ENCODE measurements at places on chromosomes 11 and 22.
A peak's percentile ranks its signal among the peaks of the same experiment; 100 is the strongest.

- no peak for DNase-seq
These were observed 51.8 kb downstream of the TRAF6 start for GRCh38 chr11:36458129-36458915.

- DNase-seq: no peak
These were observed 150.9 kb downstream of the CACNA1I start for GRCh38 chr22:39721206-39722031.

- DNase-seq: no peak
These were observed 8.6 kb downstream of the GAL start for GRCh38 chr11:68692871-68693483.

DNA sequence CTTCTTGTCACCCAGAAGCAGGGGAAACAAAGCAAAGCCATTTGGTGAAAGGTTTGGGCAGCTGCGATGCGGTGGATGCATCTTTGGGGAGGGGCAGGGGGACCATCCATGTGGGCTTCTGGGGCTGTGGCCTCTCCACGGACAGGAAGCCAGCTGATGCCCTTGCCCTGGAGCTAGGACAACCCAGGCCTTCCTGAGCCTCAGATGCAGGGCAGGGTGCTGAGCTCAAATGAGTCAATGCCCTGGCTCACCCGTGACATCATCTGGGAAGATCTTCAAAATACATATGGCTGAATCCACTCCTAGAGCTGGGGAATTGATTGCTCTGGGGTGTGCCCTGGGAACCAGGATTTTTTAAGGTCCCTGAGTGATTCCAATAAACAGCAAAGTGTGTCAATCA lies 1418.2 kb downstream of the TBC1D22A start:
- DNase-seq: no peak

DNA sequence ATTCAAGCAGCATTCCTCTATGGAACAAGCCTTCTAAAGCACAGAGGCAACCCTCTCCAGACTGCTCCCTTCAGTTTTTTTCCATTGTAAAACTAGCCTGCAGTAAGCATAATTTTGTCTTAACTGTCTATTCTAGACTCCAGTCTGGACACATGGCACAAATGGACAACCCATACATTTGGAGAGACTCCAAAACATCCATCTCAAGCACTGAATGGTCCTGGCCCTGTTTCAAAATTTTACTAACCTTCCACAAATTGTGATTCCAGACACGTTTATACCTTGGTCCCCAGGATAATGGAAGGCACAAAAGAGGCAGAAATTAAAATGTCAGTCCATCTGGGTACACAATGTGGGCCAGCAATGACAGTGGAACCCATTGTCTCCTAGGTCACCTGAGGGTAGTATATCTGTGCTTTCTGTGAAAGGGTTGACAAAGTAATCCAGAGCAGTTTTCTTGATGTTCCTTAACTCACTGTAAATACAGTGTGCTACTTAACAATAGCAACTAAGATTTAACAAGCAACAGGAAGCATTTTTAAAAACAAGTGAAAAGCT lies 16.2 kb upstream of the SESN3 start:
- DNase-seq: no peak

- DNase-seq: no peak
These were observed 2.9 kb downstream of the PGR start for GRCh38 chr11:101126551-101127196.

GRCh38 chr11:10914050-10914449 lies 56.2 kb upstream of the ZBED5 start:
- no peak for DNase-seq

GRCh38 chr22:31604746-31605705 lies 57.0 kb downstream of the PISD start:
- DNase-seq: no peak

DNA sequence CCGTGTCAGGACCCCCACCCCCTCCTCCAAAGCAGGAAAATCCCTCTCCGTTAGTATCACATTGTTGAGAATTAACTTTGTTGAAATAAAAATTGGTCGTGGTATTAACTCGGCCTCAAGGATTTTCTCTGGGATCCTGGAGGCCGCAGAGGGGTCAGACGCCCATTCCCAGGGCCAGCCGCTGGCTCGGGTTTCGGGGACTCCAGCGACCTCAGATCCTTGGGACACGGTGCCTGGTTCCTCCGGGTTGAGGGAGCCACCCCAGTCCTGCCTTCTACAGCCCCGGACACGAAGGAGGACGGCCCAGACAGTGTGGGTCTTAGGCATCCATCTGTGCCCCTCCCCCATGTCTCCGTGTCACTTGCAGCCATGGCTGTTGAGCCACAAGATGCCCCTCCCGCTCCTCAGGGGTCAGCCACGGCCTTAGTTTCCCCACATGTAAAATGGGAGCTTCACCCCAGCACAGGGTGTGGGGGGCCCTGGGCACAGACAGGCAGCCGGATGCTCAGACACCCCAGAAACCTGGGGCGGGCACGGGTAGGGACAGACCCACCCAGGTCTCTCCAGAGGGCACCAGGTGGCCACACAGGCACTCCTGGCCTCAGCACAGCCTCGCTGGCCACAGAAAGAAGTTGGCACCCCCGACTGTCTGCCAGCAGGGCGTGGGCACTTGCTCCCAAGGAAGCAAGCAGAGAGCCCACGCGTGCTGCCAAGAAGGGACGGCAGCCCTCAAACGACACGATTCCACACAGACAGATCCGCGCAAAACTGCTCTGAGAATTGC lies 15.5 kb downstream of the GP1BB start:
- DNase-seq: no peak

- DNase-seq: no peak
These were observed 2.0 kb downstream of the FIBIN start for GRCh38 chr11:26995701-26996460.

DNA sequence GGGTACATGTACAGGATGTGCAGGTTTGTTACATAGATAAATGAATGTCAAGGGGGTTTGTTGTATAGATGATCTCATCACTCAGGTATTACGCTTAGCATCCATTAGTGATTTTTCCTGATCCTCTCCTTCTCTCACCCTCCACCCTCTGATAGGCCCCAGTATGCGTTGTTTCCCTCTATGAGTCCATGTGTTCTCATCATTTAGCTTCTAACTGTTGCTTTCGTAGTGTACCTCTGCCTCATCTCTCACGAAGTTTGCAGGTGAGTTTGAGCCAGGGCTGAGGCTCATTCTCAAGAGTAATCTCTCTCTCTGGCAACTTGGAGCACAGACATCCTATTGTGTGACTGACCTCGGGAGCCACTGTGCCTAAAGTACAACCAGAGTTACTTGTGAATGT lies 4.7 kb upstream of the HBE1 start:
- DNase-seq: no peak

DNA sequence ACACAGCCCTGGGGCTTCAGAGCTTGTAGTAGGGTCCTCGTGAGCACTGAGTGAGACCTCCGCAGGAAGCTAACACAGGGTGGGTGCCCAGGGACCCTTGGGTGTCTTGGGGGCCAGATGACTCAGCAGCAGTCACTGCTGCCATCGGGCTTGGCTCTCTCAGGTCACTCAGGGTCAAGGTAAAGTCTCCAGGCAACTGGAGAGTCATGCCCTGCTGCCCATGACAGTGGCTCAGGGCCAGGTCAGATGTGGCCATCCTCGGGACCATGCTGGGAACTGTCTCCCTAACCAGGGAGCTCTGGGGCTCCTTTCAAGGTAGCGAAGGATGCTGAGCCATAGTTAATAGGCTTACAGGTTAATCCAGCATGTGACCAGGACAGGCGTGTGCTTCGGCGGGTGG lies 44.4 kb upstream of the SLC22A12 start:
- no peak for DNase-seq

GRCh38 chr11:58580311-58580710 lies 1.4 kb downstream of the ZFP91 start:
- no peak for DNase-seq

DNA sequence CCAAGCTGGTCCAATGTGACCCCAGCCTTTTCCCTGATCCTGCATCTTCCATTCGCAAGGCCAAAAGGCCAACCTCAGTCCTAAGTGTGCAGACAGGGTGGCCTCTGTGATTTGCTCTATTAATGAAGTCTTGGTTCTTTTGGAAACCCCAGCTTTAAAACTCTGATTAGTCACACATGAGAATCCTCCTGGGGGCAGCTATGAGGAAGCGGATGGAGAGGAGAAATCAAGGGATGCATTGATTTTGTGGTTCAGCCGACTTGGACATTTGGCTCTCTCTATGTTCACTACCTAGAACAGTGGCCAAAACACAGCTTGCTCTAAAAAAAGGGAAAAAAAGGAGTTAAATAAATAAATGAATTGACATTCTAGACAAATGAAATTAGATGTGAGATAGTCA lies 98.6 kb upstream of the USP47 start:
- no peak for DNase-seq

DNA sequence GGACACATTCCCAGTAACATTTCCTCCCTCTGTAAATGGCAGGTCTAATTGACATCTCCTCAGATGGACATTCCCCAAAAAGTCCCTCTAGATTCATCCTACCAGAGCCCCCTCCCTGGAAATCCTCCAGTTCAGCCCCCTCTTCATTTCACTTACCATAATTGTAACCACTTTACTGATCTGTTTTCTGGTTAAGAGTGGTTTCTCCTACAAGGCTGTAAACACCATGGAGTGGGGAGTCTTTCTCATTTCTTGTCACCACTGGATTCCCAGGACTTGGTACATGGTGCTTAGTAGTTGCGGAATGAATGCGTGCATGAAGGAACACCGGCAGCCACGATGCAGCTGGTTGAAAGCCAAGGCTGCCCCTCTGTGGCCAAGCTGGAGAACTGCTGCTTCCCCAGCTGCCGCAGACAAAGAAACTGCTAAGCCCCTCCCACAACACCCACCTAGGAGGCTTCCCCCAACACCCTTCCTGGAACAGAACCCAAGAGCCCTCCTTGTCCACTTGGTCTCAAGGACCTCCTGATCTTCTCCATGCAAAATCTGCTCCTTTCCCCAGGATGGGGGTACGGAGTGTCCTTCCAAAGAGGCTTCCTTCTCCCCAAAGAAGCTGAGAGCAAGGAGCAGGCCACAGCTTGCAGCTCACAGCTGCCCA lies 18.6 kb upstream of the SCARF2 start:
- peak; percentile 90 for DNase-seq

DNA sequence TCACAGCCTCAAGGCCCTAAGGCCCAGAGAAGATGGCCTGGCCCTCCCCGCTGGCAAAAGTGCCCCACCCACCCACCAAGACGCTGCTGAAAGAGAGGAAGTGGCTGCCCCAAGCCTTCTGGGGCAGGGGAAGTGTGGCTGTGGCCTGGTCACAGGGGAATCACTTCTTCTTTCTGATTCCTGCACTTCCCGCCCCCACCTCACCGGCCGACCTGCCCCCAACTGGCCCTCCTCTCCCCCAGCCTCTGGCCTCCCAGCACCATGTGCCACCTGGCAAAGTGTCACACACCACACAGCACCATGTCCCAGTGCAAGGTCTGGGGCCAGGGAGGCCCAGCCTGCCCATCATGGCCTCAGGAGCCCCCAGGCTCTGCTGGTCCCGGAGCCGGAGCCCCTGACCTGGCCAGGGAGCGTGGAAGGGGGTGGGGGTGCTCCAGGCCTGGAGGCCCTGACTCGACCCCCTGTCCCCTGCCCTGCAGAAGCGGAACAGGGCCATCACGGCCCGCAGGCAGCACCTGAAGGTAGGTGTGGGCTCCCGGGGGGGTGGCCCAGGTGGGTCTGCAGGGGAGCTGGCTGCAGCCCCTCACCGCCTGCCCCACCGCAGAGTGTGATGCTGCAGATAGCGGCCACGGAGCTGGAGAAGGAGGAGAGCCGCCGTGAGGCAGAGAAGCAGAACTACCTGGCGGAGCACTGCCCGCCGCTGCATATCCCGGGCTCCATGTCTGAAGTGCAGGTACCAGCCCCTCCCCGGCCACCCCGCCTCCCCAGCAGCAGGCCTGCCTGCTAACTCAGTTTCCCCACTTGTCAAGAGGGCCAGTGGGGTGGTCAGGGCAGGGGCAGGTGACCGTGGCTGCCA lies 1.4 kb downstream of the TNNI2 start:
- peak; percentile 71 for DNase-seq

DNA sequence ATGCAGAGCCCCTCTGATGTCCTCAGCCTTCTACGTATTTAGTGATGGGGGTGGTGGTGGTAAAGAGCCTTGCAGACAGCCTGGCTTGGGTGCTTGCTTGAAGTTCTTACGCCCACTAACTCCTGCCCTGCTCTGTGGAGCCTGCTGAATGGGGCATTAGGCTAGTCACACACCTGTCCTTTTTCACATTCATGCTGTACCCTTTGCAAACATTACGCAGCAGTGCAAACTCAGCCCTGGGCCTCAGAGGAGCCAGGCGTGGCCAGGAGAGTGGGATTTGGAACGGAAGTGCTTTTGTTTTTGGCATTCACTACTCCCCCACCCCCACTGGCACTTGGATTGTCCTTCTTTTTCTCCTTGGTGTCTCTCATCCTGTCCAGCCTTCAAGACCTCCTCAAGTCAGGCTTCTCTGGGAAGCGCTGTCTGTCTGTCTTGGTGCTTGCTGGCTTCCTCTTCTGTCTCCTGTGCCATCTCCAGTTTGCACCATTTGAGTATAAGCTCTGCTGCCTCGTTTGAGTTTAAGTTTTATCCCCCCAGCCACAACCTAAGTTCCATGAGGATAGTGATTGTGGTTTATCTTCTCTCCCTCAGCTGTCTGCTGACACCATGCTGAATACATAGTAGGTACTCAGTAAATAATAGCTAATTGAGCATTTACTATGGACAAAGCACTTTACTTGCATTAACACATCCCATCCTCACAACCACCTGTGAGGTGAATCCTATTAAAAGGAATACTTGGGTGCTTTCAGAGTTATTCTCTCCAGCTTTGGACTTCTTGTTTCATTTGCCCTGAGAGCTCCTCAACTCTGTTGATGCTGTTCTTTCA lies 26.7 kb downstream of the ZBTB16 start:
- peak; percentile 54 for DNase-seq

DNA sequence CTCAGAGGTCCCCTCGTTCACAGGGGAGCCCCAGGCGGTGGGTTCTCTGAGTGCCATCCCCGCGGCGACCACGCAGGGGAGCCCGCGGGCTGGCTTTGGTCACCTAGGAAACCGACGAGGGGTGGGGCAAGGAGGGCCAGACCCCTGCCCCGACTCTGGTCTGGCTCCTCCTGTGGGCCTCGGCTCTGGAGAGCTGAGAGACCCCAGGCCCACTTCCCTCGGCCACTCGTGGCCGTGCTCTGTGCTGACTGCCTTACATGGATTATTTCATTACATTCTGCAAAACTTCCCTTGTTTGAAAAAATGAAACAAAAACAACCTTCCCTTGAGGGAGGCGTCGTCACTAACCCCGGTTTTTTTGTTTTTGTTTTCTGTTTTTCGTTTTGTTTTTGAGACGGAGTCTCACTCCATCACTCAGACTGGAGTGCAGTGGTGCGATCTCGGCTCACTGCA lies 15.1 kb upstream of the CYTH4 start:
- DNase-seq: peak; percentile 69

DNA sequence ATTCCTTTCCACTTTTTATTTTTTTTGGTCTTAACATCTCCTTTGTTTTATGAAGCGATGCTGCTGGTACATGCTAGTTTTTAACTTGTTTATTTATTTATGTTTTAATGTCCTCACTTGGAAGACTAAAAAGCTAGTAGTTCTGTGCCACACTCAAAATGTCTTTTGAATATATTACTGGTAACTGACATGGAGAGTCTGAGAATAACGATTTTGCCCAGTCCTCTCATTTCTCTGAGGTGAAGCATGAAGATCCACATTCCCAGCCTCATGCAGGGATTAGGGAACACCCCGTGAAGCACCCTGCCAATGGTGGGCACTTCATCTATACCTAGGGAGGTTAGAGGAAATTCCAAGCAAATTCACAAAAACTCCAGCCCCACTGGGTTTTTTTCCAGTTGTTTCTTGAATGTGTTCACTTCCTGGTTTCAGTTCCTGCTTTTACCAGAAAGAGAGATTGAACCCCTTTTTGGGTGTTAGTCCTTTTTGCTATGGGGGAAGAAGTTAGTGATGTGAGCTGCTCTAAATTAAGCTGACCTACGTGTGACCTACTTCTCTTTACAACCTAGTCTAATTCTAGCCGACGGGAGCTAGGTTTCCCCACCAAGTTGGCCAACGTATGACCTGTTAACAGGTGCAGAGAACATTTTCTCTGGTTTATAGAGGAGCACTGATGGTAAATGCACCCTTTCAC lies 106.1 kb downstream of the SLC1A2 start:
- no peak for DNase-seq

Data from hematopoietic multipotent progenitor cell treated with erythropoietin and hydrocortisone succinate and interleukin-3 and kit ligand, for 6 days (in vitro differentiated cells).